CD4-positive, alpha-beta T cell treated with Interleukin-12 subunit alpha and Interleukin-12 subunit beta, for 1 hour (primary cell): ENCODE measurements at places on chromosomes 12 and 14.

- no peak for DNase-seq
These were observed 88.2 kb upstream of the SLC38A2 start for GRCh38 chr12:46460682-46461210.

- DNase-seq = no peak
These were observed 6.6 kb downstream of the RAN start for GRCh38 chr12:130878193-130879185.

GRCh38 chr12:64903479-64904152 is 79.2 kb downstream of the TBC1D30 start:
- no peak for DNase-seq

DNA sequence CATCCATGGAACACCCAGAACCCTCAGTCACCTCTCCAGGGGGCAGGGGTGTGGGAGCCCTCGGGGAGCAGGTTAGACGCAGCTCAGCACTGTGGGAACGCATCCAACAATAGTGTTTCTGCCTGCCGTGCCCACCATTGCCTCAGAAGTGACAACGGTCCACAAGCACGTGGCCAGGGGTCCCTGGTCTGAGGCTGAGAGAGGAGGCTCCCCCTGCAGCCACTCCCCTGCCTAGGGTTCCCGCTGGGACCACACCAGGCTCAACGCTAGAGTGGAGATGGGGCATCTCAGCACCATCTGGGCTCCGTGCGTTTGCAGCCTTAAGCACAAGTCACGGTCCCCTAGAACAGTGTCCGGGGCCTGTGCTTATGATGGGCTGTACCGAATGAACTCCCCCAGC is 62.7 kb downstream of the TESC start:
- DNase-seq = no peak

GRCh38 chr12:110067531-110067930 is 19.2 kb upstream of the C12orf76 start:
- no peak for DNase-seq
